Heart right ventricle (tissue), 16 donors: ENCODE measurements at places on chromosomes 5 and 9.
A peak's percentile ranks its signal among the peaks of the same experiment; 100 is the strongest.

- DNase-seq: peak; percentile 68
Observed at GRCh38 chr5:134874831-134875655, 872 bp downstream of the TXNDC15 start.

DNA sequence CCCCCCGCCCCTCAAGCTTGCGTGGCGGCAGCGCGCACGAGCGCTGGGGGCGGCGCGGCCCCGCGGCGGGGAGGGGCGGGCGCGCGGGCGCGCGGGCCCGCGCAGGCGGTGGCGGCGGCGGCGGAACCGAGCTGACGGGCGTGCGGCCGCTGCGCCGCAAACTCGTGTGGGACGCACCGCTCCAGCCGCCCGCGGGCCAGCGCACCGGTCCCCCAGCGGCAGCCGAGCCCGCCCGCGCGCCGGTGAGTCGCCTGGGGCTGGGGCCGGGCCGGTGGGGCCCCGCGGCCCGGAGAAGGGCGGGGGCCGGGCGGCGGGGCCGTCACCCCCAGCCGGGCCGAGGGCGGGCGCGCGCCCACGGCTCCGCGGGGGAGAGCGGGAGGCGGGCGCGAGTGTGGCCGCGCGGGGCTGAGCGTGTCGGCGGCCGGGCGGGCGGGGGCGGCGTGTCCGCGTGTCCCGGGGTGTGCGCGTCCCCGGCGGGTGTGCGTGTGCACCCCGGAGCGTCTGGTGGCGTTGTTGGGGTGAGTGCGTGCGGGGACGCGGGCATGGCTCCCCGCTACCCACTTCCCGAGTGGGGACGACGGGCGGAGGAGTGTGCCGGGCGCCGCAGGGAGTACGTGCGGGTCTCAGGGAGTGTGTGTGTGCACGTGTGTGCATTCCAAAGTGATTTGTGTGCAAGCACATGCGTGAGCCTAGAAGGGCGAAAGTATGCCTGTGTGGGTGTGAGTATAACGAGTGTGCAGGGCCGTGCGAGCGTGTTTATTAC is at the start of gene NEK6:
TSS of gene NEK6 (plus strand) at position 106 of the 763 bp plus-strand sequence. CDS start 44,016 bp downstream, outside the sequence.
- DNase-seq: no peak

DNA sequence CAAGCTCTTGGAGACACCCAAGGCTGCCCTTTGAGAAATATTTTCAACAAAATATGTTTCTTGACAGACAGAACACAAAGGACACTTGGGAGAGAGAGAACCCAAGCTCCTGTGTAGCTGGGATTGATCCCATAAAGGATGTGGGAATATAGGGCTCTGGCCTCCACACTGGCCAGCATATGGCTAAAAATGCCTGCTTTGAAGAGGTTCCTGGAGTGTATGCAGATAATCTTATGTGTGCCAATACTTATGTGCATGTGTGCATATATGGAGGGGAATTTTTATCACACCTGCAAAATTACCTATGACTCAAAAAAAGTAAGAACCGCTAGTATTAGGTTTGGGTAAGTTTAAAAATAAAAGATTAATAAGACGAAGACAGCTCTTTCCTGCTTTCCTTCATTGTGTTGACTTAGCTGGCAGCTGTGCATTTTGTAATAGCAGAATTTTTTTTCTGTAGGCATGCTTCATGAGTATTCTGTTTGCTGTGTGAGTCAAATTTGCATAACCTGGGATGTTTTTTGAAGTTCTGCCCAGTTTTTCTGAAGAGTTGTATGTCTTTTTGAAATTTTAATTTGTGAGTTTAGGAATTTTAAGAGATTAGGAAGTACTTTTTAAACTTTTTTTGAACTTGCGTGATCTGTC is 42.6 kb downstream of the HACD4 start:
- DNase-seq: no peak

- DNase-seq: no peak
Observed at GRCh38 chr9:127116088-127116726, 6.2 kb downstream of the ANGPTL2 start.

DNA sequence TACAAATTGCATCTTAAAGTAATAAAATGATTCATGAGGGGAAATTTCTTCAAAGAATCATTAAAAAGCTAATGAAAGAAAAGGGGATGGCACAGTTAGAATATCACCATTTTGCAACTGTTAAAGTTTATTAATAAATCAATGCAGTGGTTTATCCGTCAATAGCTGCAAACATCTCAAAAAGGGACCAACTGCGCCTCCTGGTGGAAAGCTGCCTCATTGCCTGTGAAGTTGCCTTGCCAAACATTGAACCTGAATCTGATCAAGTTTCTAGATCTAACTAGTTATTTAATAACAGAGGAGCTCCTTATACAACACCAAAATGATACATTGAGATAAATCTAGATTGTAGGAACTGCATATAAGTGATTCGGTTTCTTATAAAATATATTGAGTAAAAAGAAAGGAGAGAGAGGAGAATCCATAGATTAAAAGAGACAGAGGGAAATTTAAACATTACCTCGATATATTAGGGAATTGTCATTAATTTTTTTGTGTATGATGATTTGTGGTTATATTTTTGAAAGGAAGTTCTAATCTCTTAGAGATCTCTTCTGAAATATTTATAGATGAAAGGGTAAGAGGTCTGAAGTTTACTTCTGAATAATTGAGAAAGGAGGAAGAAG is 6.9 kb upstream of the NDUFB6 start:
- peak; percentile 67 for DNase-seq
